ENCODE measurements at places on chromosomes 6 and 20.

- DNase-seq, result no peak
Measured at GRCh38 chr6:170289951-170290295, 955 bp downstream of the DLL1 start.

DNA sequence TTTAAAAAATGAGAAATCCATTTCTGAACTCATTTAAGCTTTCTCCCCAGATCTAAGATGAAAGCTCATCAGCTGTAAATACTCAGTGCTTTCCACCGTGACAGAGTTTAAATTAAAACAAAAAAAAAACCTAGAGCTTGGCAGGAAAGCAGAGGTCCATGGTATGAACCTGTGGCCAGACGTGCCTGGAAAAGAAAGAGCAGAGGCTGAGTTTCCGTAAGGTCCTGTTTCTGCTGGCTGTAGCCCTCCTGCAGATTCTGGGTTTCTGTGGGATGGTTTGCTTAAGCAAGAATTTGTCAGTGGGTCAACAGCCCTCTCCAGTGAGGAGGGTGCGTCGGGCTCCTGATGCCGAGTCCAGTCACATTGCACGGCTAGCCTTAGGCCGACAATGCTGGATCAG lies 383.2 kb downstream of the SAMD5 start:
- DNase-seq, result no peak

GRCh38 chr6:40526036-40526435 lies 61.1 kb downstream of the LRFN2 start:
- no peak for DNase-seq

DNA sequence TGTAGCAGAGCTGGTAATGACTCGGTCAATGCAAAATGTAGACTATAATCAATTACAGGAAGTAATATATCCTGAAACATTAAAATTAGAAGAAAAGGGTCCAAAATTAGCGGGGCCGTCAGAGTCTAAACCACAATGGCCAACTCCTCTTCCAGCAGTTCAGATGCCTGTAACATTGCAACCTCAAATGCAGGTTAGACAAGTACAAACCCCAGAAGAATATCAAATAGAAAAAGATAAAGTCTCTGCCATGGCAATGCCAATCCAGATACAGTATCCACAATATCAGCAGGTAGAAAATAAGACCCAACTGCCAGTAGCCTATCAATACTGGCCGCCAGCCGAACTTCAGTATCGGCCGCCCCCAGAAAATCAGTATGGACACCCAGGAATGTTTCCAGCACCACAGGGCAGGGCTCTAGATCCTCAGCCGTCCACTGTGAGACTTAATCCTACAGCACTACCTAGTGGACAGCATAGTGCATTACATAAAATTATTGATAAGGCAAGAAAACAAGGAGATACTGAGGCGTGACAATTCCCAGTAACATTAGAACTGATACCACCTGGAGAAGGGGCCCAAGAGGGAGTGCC lies 158.4 kb downstream of the GPX5 start:
- peak; percentile 46 for DNase-seq

DNA sequence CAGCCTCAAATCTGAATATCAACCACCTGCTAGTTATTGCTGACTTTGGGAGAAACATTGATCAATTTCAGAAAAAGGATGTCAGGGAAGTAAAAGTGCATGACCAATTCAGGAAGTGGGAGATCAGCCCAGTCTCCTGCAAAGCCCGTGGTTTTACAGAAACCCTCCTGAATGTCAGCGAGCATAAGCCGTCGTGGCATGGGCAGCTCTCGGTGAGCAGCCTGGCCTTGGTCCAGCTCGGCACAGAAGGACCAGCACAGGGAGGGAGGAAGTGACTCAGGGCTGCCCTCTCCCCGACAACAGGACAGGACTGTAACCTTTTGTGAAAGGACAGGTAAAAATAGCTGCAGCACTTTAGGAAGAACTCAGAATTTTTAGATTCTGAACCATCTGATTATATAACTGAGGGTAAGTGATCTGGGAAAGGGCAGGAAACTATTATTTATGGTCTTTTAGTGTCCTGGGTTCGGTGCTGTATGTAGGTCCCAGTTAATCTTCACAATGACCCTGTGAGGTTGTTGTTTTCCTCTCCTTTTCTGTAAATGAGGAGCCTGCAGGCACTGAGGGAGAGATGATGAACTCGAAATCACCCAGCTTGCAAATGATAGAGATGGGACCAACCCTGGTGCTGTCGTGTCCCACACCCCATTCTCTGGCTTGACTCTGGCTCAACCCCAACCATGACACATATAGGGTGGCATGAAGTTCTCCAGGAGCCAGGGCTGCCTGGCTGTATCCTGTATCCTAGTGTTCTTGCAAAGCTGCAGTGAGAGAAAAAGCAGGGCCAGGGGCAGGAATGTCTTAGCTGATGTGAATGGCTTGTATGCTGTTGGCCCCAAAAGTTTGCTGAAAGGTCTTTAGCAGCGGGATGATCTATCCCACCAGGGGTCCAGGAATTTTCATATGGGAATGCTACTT lies 37.6 kb downstream of the NRN1 start:
- DNase-seq, result peak; percentile 67

- no peak for DNase-seq
Measured at GRCh38 chr20:38267901-38268514, 7.5 kb upstream of the KIAA1755 start.

GRCh38 chr6:136326038-136326553 lies 36.5 kb upstream of the BCLAF1 start:
- DNase-seq, result peak; percentile 5

- peak; percentile 69 for DNase-seq
Measured at GRCh38 chr6:132084811-132085509, 133.8 kb upstream of the CCN2 start.

GRCh38 chr6:169112483-169113320 lies 140.9 kb downstream of the THBS2 start:
- DNase-seq, result no peak

DNA sequence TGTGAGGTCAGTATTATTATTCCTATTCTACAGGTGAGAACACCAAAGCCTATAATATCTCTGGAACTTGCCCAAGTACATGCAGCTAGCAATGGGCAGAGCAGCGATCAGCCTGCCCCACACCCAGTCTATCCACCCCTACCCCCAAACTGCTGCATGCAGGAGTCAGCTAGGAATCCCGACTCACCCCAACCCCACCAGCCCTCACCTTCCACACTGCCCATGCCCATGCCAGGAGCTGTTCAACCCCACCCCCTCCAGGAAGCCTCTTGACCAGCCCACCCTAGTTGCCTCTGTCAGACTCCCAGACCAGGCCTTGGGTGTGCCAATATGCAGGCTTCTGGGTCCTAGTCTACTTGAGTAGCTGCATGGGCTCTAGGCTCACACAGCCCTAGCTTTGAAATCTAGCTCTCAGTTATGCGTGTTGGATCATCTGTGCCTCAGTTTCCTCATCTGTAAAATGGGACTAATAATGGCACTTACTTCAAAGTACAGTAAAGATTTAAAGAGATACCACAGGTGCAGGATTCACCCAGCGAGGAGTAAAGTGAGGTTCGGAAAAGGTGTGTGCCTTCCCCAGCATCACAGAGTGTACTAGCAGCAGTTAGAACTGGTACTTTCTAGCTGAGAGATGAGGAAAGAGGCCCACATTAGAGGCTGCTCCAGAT lies 173.2 kb downstream of the VEGFA start:
- DNase-seq, result no peak

DNA sequence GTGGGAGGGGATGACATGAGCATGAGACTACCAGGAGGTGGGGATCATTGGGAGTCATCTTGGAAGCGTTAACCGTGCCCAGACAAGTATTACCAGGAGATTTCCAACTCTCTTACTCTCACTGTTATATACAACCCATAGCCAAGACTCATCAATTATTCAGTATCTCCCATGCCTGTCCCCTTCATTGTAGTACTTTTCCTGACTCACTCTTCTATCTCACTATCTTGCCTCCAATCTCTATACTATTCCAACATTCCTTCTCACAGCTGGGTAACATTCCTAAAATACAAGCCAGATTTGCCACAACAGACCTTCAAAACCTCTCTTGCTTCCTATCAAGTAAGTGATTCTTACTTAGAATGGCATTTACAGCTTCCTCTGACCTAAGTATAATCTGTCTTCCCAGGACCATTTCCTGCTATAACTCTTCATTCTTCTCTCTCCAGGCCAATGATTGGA lies 226.3 kb upstream of the SMLR1 start:
- DNase-seq, result peak; percentile 78

DNA sequence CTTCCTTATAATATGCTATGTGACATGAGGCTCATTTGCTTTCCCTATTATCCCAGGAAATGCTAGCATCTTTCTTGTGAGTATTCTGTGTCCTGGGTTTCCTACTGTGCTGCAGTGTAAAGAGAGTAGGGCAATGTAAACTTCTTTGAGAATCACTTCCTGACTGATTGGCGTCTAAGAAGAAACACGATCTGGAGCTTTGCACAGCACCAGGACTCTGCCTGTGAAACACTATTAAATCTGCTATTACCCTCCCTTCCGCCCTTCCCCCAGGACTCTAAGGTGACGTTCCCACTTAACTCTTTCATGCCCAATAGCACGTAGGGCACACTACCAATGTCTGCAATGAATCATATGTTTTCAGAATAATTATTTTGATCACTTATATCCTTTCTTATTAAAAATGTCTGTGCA lies 607.3 kb upstream of the CITED2 start:
- DNase-seq, result no peak

DNA sequence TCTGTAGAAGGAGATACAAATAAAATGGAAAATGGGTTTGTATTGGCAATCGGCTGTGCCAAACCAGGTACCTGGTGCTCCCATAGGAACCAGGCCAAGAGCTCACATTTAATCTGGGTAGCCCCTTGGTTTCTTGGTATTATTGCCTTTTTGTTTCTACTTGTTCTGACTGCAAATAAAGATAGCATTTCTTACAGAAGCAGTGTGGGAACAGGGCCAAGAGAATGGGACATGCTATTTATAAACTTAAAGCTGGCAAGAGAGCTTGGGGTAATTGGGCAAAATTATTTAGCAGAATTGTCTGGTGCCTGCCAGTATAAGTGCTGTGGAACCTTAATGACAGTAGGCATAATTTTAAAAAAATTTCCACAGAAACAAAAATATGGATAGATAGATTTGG lies 113.5 kb upstream of the GLP1R start:
- DNase-seq, result no peak

DNA sequence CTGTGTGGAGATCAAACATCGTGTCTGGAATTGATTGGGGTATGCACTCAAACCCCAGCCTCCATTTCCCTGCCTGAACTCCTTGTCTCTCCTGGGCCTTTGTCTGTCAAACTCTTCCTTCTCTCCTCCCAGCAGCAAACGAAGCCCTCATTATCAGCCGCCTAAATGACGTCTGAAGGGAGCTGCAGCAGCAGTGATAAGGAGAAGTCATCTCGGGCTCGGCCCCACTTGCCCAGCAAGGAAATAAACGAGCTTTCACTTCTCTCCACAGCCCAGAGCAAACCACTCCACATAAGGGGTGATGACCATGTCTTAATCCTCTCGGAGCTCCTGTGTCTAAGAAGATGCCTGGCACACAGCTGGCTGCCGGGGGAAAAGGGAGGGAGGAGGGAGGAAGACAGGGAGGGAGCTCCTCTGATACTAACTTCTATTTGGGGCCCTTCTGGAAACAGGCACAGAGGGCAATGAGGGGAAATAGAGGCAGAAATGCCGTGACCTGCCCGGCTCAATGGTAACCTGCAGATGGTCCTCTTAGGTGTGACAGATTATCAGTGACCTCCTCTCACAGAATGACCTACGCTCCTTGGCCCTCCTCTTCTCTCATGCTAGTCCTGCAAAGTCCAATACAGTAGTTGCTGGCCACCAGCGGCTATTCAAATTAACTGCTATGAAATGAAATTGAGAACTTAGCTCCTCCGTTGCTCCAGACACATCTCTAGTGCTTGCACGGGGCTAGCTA lies 100.4 kb downstream of the PXDC1 start:
- no peak for DNase-seq

DNA sequence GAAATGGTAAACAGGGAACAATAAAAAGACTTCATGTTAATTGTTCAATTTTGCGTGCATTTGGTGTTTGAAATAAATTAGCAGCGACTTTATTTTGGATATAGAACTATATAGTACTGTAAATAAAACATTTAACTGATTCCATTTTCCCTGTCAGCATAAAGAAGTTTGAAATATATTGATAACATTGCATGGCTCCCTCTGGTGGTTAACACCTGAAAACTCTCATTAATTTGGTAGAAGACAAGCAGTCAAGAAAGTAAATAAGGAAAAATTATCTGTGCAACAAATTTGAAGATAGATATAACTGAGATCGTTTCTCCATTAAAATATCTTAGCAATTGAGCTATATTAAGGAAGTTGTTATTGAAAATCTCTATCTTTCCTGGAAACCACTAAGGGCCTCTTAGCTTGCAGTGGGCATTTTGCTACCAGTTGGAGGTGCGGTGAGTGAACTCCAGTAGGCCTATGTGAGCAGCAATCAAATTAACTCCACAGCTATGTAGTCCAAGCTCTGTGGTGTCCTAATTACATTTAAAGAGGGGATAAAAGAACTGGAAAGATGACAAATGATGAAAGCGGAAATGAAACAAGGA lies 435.7 kb upstream of the FKBP1C start:
- peak; percentile 1 for DNase-seq

- DNase-seq, result peak; percentile 85
Measured at GRCh38 chr6:6730831-6731230, 142.3 kb downstream of the LY86 start.
